Left lung (tissue), 14 donors: ENCODE measurements at places on chromosomes 4 and X. TPM values are rescaled to one million over a fixed set of nuclear protein-coding genes. Genes with fewer than 3 reads are reported as not detected.

DNA sequence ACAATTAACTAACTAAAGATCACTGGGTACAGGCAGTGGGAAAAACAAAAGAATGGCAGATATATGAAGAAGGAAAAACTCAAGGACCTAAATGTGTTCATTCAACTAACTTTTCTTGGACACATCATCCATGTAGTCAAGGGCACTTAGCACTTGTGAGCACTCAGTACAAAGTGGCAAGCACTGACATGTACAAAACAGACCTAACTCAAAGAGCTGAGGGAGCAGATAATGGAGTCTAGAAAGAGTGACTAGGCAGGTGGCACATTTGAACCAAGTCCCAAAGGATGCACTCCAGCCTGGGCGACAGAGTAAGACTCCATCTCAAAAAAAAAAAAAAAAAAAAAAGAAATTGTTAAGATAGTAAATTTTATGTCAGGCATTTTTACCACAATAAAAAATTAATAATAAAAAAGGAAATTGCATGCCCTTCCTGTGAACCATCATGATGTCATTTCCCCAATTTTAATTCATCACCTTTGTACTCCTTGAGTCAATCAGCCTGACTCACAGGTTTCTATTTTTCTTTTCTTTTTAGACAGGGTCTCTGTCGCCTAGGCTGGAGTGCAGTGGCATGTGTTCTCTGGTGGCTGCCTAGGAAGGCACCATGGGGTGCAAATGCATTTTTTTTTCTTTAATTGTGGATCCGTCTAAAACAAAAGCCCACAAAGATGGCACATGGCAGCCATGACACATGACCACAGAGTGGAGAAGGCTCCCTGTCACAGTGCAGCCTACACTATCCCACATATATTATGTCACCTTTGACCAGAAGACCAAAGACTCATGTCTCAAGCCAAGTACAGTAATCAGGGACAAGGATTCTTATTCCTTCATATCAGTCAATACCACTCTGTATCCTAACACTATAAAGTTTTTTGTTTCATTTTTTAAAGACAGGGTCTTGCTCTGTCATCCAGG, 91.9 kb downstream of the CHST7 start:
- no peak for DNase-seq

DNA sequence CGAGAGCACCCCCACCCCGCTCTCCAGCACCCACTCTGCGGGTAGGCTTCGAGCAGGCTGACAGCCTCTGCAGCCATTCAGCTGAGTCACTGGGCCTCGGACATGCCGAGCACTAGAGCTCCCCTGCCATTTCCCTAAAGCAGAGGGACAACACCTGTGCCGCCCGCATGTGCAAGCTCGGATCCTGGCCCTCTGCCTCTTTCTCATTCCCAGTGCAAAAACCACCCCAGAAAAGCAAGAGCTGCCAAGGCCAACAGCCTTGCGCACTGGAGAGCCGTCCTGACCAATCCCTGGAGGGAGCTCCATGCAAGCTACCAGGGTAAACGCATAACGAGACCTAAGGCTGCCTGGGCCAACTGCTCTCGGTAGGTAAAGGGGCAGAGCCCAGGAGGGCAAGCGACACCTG, 5.3 kb downstream of the HCFC1 start:
- no peak for DNase-seq

DNA sequence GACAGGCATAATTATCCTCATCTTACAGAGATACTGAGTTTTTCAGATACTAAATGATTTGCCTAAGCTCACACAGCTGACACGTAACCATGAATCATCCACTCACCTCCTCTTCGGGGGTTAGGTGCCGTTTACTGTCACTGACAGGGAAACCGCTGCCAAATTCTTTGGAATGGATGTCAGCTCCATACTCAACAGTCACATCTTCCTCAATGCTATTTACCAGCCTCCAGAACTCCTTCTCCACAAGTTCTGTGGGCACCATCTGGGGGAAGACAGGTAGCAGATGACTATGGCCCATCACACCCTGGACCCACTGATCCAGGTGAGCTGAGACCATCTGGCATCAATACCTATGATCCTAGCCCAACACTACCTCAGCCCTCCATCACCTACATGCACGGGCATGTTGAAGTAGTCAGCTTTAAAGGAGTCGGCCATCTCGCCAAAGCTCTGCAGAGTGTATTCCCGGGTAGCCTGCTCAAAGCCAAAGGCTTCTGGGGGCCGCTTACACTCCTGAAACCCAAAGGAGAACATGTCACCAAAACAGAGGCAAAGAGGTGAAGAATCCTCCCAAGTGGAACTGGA, 13.5 kb downstream of the KDM5C start:
- no peak for DNase-seq

UGT2B11 gene
- total RNA-seq: not detected

ARL9 gene
- not detected for total RNA-seq

- DNase-seq: no peak
Observed at GRCh38 chr4:87391576-87392054, 627 bp upstream of the HSD17B11 start.

DNA sequence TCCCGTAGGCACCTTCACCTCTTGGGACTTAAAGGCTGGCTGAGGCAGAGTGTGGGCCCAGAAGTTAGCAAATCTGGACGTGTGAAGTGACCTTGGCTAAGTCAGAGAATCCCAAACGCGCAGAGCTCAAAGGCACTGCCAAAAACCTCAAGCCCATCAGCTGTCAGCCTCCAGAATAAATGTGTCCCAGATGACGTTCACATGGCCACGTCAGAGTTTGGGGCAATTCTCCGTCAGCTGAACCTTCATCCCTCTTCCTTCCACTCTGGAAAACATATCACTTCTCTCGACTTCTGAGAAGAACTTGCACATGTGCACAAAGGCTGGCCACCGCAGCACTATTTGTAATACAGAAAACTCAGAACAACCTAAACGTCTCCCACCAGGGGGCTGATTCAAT, 35.7 kb upstream of the APLN start:
- no peak for DNase-seq

DNA sequence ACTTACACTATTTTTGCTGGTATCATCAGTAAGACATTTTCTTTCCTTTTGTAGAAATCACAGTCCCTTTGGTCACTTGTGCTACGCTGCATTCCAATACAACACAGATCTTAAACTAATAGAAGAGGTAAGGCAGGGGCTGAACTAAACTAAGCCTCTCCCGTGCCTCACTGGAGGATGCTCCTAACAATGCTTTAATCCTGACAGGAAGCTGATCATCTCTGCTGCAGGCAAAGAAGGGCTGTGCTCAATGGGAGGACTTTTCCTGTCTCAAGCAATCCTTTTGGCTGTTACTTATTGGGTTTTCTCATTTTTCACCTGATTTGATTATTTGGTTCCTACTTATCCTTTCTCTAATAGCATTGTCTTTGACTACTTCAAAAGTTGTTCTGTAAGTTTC, 583.1 kb downstream of the INPP4B start:
- DNase-seq: no peak

FAM184B gene
- 0.06 TPM for total RNA-seq

DNA sequence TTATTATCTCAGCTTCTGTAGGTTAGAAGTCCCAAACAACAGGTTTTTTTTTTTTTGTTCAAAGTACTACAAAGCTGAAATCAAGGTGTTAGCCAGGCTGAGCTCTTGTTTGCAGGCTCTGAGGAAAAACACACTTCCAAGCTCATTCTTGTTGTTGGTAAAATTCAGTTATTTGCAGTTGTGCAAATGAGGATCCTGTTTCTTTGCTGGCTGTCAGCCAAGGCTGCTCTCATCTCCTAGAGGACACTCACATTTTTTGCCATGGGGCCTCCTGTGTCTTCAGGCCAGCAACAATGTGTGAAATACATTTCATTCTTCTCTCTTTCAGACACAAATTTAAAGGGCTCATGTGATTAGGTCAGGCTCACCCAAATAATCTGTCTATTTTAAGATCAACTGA, 60.3 kb upstream of the HSD17B10 start:
- no peak for DNase-seq

- no peak for DNase-seq
Observed at GRCh38 chr4:84957514-84958420, 8.7 kb downstream of the WDFY3 start.

WDR13 gene
- 114 TPM for total RNA-seq

- no peak for DNase-seq
Observed at GRCh38 chrX:133677123-133678063, 262.1 kb upstream of the GPC4 start.
